ENCODE measurements at places on chromosomes 2 and 18. TPM values are rescaled to one million over a fixed set of nuclear protein-coding genes. Genes with fewer than 3 reads are reported as not detected.

The LCT gene
- total RNA-seq, result not detected

The NXPH2 gene
- total RNA-seq, result not detected

The OBSL1 gene
- 161 TPM for total RNA-seq

The CGREF1 gene
- total RNA-seq, result 0.37 TPM

The PLB1 gene
- 1.7 TPM for total RNA-seq

The NTSR2 gene
- total RNA-seq, result not detected

Data from PC-9 (cell line).